ENCODE measurements at places on chromosomes 6 and 20.

DNA sequence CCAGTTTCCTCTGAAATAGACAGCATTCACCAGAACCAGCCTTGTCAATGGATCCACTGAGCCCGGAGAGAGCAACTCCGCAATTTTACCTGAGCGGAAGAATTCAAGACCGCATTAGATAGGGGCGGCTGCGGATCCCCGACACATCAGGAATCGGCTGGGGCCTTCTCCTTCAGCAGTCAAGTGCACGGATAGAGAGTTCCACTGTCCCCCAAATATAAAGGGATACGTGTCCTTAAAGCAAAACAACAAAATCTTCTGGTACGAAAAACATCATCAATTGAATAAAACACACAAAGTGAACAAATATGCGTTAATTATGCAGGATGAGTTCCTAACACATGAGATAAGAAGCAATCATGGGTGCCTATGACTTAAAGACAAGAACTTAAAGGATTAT, 18.3 kb downstream of the SERPINB6 start:
- no peak for DNase-seq

GRCh38 chr20:61396262-61396848, 144.3 kb downstream of the CDH4 start:
- DNase-seq = no peak

DNA sequence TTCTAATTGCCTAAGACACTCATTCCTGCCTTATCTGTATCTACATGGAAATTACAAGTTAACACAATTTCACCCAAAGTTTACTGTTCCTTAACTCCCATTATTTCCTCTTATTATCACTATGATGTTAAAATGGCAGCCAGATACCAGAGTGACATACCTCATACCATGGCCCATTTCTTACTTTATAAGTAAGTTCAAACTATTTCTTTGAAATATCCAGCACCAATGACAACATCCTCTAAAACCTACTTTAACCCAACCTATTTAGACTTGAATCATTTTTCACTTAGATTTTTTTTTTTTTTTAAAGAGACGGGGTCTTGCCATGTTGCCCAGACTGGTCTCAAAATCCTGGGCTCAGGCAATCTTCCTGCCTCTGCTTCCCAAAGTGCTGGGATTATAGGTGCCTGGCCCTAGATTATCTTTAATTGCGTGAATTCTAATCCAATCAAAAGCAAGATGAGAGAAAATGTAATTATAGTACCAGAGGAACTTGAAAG, 10.0 kb downstream of the REV3L start:
- DNase-seq = no peak

DNA sequence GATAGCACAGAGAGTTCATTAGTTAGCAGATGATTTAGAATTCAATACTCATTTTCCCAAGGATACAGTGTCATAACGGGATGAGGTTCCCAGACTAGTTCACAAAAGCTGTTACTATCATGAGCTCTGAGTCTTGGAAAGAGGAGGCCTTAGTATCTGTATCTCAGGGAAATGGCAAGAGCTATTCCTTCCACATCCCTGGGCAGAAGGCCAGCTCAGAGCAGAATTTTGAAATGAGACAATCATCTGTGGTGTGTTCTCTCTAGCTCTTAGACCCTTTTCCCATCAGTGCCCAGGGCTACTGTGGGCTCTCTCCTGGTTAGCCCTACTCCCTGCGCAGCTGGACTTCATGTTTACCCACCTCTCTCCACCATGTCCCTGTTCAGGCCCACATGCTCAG, 64.5 kb downstream of the JAG1 start:
- no peak for DNase-seq

DNA sequence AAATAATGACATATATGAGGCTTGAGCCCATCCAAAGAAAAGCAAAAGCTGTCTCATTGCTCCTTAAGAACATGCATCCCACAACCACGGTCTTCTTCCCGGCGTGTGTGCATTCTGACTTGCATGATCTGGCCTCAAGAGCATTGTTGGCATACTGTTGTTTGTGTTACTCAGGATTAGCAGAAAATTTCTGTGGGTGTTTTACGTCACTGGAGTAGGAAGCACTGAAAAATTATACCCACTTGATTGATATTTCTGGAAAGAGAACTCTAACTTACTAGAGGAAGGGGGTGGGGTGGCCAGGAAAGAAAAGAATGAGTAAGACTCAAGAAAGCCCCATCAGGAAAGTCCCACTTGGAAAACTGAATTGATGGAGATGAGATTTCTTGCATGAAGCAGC, 326.2 kb upstream of the PRDM1 start:
- DNase-seq = no peak

DNA sequence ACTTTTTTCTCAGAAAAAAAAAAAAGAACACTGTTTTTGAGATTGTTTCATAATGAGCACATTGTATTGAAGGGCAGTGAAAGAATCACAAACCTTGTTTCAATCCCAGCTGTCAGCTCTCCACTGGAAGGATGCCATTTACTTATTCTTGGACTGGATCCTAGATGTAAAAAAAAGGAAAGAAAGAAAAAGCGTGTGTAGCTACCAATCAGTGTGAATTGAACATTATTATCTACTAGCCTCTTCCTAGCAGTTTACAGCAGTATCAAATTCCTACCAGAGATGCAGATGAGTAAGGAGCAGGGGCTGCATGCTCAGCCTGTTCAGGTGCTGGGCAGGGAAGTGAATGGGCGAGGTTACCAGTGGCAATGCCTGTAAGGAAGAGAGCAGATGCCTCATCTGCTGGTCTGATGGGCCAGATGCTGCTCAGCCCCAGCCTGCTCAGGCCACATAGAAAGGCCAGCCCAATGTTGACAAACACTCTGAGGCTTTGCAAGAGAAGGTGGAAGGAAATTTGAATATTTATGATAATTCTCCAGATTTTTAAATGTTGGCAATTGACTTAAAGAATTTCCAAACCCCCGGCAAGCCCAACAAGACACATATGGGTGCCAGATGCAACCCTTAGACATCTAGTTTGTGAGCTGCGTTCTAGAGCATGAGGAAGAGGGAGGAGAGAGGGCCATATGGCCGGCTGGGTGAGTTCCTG, 189.5 kb downstream of the IBTK start:
- DNase-seq = no peak

DNA sequence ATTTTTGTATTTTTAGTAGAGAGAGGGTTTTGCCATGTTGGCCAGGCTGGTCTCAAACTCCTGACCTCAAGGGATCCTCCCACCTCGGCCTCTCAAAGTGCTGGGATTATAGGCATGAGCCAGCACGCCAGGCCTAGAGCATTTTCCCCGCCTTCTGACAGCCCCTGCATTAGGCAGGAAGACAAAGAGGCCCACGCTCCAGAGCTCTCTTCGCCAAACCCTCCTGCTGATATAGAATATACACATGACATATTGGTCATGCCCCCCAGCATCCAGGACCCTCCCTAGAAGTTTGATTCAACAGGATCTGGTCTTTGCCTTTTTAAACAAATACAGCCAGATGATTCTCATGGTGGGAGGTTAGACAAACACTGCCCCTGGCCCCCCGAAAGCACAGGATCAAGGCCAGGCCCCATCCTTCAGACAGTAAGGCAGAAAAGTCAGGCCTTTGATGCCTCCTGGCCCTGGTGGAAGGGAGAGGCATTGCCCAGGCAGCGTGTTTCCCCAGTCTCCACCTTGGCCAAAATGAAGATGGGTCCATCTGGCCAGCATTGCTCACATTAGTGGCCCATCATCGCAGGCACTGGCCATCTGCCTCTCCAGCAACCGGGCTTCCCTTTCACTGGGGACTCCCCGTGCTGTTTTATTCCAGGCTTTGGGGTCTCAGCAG, 4.4 kb downstream of the SULF2 start:
- DNase-seq = no peak

GRCh38 chr6:105308840-105309239, 94.0 kb downstream of the PREP start:
- no peak for DNase-seq

- DNase-seq = no peak
These were observed 38.6 kb upstream of the B3GAT2 start for GRCh38 chr6:70995411-70995810.

- no peak for DNase-seq
These were observed 86.1 kb upstream of the SIRPA start for GRCh38 chr20:1809131-1809572.

DNA sequence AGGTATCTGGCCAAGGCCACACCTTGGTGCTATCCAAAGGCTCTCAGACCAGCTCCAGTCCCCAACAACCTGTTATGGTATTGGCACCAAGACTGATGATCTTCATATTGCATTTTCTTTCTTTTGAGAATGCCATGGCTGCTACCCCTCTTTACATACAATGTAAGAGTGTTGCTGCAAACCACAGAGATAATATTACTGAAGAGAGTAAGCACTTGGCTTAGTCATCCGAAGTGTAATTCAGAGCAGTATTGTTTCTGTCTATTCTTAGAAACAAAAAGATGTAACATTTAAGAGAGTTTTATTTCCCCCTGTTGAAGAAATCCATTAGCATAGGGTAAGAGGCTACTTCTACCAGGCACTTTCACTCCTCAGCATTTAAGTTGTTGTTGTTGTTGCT, 212.5 kb downstream of the C6orf118 start:
- no peak for DNase-seq

All from activated CD4-positive, alpha-beta T cell treated with anti-CD3 and anti-CD28 coated beads, Interleukin-2, Interleukin-4, amounts not matched to agents 100 ng/mL and 50 ng/mL, durations not matched to agents 16 hours and 8 hours (primary cell).